ENCODE measurements at places on chromosomes 2 and 18. TPM values are rescaled to one million over a fixed set of nuclear protein-coding genes. Genes with fewer than 3 reads are reported as not detected.

DNA sequence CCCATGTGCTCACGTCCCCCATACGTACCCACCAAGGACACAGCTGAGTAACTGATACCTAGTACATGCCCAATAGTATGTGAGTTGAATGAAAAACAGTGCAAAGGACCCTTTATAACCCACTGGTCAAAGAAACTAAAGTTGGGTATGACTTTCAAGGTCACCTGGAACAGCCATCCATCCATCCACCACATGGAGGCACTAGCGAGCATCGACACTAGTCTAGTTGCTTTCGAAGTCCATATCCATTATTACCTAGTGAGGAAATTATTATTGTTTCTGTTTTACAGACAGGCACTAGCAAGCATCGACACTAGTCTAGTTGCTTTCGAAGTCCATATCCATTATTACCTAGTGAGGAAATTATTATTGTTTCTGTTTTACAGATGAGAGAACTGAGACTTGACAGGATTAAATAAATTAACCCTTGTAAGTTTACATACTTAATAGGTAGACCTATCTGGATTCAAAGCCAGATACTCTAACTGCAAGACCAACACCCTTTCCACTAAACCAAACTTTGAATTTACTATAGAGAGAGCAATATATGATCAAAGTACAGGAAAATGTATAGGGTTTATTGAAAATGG lies 233.7 kb downstream of the METTL4 start:
- peak; percentile 53 for DNase-seq

- no peak for DNase-seq
Measured at GRCh38 chr2:140551287-140551686, 1579.5 kb downstream of the LRP1B start.

LRRFIP1 gene
- 166 TPM for total RNA-seq

GRCh38 chr2:16669388-16669787 lies 3.8 kb upstream of the CYRIA start:
- DNase-seq: no peak

Data from myocyte (in vitro differentiated cells).